ENCODE measurements at places on chromosomes 6 and 20.

- no peak for DNase-seq
Measured at GRCh38 chr20:1122388-1123315, 4.2 kb downstream of the PSMF1 start.

- DNase-seq: peak; percentile 77
Measured at GRCh38 chr6:15901141-15902115, 227.5 kb upstream of the MYLIP start.

- no peak for DNase-seq
Measured at GRCh38 chr6:17269840-17270239, 11.3 kb upstream of the RBM24 start.

DNA sequence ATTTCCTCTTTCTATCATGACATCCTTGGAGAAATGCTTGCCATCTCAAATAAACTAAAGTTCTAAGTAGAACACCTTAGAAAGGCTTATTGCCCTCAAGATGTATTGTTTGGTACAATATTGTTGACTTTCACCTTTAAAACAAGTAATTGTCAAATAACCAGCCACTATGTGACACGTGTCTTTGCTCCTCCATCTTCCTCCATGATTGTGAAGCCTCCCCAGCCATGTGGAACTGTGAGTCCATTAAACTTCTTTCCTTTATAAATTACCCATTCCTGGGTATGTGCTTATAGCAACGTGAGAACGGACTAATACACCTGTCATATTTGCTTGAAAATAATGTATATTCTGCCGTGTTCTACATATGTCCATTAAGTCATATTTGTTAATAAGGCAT lies 126.5 kb downstream of the BMP5 start:
- DNase-seq: no peak

- DNase-seq: no peak
Measured at GRCh38 chr6:119890470-119890869, 540.9 kb upstream of the MAN1A1 start.

- DNase-seq: no peak
Measured at GRCh38 chr20:59683181-59683580, 78.8 kb downstream of the PHACTR3 start.

Data from CD4-positive, CD25-positive, alpha-beta regulatory T cell (primary cell).